ENCODE measurements at places on chromosomes 16 and 17.

DNA sequence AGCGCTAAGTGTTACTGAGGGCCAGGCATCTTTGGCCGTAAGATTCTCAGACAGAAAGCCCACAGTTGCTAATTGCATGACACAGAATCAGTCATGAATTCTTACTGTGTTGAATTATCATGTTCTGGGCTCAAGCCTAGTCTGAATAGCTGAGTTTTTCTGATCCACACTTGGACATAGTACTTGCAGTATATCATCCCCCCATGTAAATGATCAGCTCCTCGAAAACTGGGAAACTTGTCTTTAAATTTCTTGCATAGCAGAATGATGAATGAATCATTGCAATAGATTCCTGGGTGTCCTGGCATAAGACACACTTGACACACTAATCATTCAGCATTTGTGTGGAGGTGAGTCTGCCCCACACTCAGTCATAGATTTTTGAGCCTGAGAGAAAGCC is 2.2 kb downstream of the MLYCD start:
- no peak for DNase-seq

GRCh38 chr17:81285179-81285878 is 9.8 kb downstream of the SLC38A10 start:
- peak; percentile 52 for DNase-seq

GRCh38 chr16:87098976-87099720 is 218.0 kb downstream of the C16orf95 start:
- no peak for DNase-seq

- DNase-seq, result no peak
These were observed 174.3 kb downstream of the XYLT1 start for GRCh38 chr16:17296431-17296830.

DNA sequence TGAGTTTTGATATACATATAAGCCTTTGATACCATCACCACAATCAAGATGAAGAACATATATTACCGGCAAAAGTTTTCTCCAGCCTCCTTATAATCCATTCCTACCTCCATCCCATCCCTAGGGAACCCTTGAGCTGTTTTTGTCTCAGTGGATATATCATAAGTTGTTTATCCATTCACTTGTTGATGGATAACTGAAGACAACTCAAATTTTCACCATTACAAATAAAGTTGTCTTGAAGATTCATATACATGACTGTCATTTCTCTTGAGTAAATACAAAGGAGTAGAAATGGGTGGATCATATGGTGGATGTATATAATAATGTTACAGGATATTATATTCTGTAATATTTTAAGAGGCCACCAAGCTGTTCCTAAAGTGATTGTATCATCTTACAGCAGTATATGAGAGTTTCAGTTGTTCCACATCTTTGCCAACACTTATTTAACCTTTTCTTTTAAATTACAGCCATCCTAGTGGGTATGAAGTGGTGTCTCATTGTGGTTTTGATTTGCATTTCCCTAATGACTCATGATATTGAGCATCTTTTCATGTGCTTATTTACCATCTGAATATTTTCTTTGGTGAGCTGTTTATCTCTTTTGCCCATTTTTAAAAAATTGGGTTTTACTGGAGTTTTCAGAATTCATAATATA is 17.4 kb downstream of the NF1 start:
- no peak for DNase-seq
